ENCODE measurements at places on chromosomes 5 and 9.

- peak; percentile 34 for DNase-seq
Observed at GRCh38 chr5:132962429-132963021, 909 bp downstream of the AFF4 start.

GRCh38 chr5:145680767-145681166 lies 154.4 kb downstream of the PRELID2 start:
- no peak for DNase-seq

DNA sequence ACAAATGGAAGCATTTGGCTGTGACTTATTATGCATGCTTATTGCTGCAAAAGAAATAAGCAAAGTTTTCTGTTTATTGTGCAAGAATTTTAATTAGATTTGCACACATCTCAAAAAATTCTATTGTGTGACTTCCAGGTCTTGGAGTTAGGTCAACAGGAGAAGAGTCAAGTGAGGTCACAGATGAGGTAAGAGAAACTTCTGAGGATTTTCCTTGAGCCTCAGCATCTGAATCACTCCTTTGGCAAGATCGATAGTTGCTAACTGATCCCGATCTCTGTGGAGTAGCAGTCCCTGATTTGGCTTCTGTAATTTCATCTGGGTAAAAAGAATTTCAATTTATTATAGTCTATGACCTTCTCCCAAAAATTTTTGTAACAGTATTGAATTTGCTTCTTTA lies 6.9 kb upstream of the TTC33 start:
- no peak for DNase-seq

DNA sequence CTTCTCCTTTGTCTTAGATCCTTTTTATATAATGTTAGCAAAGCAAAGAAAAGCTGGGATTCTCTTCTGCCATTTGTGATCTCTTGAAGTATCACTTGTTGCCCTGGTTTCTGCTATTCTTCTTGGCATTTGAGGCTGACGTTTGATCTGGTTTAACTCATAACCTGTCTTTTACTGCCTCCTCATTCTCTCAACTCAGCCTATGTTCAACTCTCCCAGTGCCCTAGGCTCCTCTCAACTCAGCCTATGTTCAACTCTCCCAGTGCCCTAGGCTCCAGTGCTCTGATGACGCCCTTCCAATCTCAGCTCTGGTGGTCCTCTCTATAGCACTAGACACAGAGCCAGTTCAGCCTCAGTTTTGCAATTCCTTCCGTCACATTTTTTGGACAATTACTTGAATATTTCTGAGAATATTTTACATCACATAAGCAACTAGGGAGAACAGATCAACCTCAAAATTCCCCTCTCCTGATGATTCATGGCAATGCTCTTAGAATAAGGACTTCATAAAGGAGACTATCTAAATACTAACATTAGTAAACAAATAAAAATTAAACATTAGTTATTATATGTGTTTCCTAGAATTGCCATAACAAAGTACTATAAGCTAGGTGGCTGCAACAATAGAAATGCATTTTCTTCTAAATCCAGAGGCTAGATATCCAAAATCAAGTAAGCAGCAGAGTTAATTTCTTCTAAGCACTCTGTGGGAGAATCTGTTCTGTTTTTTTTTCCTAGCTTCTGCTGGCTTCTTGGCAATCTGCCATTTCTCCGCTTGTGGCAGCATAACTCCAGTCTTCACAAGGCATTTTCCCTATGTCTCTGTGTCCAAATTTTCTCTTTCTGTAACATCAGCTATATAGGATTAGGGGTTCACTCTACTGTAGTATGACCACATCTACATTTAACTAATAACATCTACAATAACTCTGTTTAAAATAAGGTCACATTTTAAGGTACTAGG lies 662.1 kb upstream of the FTMT start:
- DNase-seq = no peak

DNA sequence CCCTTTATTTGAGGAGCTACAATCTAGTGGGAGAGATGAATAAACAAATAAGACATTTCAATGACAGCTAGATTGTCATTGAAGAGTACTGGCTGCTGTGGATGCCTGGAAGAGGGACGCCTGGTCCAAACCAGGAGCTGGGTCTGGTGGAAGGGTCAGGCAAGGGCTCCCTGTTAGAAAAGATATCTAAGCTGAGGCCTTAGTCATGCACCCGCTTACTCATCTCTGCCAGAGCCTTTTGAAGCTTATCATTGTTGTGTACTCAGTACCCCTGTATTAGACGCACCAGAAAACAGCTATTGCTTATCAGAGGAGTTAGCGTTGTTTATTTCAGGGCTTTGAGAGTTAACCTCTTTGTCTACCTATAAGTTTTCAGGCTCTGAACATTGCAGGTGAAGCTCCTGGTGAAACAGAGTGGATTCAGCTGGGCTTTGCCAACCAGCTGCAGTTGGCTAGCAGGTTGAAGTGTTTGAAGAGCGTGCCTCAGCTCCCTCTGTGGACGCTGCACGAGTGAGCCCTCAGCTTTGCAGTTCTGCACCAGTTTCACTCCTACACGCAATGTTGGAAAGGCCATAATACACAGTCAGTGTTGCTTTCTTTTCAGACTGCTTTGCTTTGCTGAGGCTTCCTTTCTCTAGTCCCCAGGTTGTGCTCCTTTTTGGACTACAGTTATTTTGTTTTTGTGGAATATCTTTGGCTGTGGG lies 5.6 kb upstream of the GPR151 start:
- DNase-seq = no peak

- DNase-seq = no peak
Observed at GRCh38 chr5:173318881-173319620, 9.2 kb downstream of the STC2 start.

- DNase-seq = no peak
Observed at GRCh38 chr9:90086101-90086511, 481.3 kb downstream of the GADD45G start.

DNA sequence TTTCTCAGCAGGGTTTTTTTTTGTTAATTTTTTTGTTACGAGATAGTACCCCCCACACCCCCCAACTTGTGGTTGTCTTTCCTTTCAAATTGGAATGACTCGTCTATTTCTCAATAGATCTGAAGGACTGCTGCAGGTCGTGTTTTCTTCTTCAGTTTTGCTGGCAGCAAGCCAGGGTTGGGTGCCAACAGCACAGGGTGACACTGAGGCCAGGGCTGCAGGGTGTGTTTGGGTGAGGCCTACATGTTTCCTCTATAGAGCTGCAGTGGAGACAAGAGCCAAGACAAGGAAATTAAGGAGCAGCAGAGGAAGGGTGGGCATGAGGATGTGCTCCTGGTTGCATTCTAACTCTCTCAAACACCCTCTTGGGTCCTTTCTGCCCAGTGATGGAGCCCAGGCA lies 52.2 kb downstream of the NXNL2 start:
- peak; percentile 43 for DNase-seq

DNA sequence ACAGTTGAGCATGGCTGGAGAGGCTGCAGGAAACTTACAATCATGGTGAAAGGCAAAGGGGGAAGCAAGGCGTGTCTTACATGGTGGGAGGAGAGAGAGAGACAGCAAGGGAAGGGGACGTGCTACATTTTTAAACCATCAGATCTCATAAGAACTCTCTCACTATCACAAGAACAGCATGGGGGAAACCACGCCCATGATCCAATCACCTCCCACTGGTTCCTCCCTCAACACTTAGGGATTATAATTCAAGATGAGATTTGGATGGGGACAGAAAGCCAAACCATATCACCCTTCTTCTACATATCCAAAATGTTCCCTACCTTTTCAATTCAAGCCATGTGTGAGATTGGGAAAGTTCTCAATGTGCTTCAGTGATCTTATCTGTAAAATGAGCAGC lies 22.9 kb upstream of the GLRX start:
- DNase-seq = no peak

DNA sequence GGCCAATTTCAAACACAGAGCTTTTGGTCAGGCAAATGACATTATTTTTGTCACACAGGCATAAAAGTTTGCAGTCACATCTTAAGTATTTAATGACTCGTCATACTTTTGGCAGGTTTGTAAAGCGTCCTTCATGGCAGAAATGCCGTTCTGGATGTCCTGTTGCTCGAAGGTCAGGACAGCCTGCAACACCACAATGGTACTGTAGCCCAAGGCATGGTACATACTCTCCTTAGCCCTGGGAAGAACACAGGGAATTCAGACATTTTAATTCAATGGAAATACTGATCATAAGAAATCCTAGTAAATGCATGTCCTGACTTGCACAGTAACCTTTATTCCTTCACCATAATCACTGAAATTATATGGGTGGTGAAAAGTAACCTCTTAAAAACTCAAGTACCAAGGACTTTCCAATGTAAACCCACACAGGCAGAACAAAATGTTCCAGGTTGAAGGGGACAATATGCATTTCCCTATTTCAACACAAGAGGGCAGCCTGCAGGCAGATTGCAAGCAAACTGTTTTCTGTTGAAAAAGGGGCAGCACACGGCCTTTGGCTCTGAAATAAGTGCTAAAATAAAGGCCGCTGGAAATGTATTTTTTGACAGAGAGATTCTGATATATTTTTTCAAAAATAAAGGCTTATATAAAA lies 95.7 kb downstream of the TTC39B start:
- peak; percentile 59 for DNase-seq

GRCh38 chr9:91694081-91694870 lies 255.8 kb downstream of the ROR2 start:
- DNase-seq = no peak

GRCh38 chr5:153187503-153187902 lies 303.0 kb upstream of the GRIA1 start:
- no peak for DNase-seq

- DNase-seq = no peak
Observed at GRCh38 chr5:66892716-66893115, 296.5 kb downstream of the MAST4 start.

DNA sequence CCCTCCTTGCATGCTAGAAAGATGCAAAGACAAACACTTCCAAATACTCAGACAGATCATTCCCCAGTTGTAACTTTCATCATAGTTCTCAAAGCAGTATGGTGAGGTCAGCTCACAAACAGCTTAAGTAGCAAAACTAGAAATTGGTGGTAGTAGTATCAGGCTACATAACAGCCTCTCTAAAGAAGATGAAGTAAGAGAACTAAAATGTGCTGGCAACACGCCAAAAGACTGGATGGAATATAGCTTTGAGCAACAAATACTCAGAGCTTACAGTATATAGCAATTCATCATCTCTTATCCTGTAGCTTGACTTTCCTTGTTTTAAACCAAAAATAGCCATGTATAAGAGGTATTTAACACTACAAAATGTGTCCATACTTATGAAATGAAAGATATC lies 7.5 kb downstream of the PFDN1 start:
- no peak for DNase-seq

DNA sequence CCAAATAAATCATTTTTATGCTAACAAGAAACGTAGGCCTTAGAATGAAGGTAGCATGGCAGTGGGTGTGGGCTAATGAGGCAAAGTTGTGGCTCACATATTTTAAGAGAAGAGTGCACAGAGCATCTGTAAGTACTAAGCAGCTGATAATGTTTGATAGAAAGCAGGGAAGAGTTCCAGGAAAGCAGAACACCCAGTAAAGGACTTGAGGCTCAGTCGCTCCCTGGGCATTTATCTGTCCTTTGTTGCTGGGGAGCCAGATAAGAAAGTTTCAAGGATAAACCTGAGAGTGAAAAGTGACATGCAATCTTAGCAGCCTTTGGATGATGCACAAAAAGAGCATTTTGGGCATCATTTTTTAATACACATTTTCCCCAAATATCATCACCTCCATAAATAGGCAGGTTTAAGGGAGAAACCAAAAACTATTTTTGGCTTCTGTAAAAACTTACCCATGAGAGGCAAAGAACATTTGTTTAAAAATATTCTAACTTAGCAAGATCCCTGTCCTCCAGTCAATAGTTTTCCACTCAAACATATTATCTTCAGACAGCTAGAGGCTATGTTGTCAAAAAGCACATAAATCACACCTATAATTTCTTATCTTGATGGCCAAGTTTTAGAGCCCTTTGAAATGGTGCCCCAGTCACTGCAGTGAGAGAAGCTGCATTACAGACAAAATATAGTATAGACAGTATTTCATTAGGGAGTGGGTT lies 3.4 kb downstream of the FREM1 start:
- DNase-seq = no peak

GRCh38 chr5:124132843-124133242 lies 613.6 kb downstream of the ZNF608 start:
- no peak for DNase-seq

DNA sequence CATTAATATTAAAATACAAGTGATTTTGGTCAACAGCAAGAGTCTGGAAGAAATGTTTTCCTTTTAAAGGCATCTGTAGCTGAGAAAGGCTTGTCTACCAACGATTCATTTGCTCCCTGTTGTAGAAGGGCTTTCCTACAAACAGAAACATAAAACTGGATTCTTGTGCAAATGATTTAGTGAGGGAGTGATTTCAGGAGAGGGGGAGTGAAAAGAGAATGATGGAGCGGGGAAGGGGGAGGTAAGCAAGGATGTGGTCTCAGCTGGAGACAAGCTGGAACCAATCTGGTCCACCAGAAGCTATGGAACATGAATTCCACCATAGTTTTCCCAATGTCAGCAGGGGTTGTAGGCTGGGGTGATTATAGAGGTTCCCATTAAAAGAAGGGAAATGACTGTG lies 196.3 kb downstream of the FBXO4 start:
- DNase-seq = no peak

- no peak for DNase-seq
Observed at GRCh38 chr9:95667789-95668188, 151.0 kb upstream of the PTCH1 start.

- no peak for DNase-seq
Observed at GRCh38 chr5:169299191-169299662, 1.7 kb downstream of the SLIT3 start.

GRCh38 chr5:15074651-15075050 lies 203.1 kb upstream of the ANKH start:
- DNase-seq = no peak

GRCh38 chr9:84169240-84169639 lies 171.3 kb downstream of the SLC28A3 start:
- no peak for DNase-seq
